Stimulated activated CD4-positive, alpha-beta T cell treated with anti-CD3 and anti-CD28 coated beads, Interleukin-1b, Interleukin-23, amount 100 ng/mL, for 1 hour (primary cell): ENCODE measurements at places on chromosomes 6 and 20.

GRCh38 chr6:88872962-88873361, 90.5 kb downstream of the RNGTT start:
- no peak for DNase-seq

GRCh38 chr6:14822679-14823078, 423.2 kb upstream of the JARID2 start:
- no peak for DNase-seq

GRCh38 chr6:41689171-41690008, 46.0 kb downstream of the TFEB start:
- no peak for DNase-seq

DNA sequence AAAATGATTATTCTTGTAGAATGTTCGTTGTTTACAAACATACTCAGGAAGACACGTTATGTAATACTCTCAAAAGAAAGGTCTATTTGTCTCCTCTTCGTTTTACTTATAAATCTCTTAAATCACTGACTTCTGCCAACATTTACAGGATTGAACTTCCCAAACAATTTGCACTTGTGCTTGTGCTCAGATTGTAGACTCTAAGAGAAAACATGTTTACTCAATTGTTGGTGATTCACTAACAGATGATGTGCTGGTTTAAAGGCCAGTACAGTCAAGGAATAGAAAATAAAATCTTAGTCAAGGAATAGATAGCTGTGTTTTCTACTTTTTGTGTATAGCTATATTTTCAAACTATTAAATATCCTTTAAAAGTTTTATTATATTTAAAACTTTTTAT, 172.8 kb downstream of the GJA1 start:
- DNase-seq = no peak
